ENCODE measurements at places on chromosomes 7 and 10. TPM values are rescaled to one million over a fixed set of nuclear protein-coding genes. Genes with fewer than 3 reads are reported as not detected.

GRCh38 chr7:138029941-138030340 lies 28.1 kb upstream of the CREB3L2 start:
- DNase-seq = no peak

GRCh38 chr10:60222047-60222446 lies 167.6 kb downstream of the ANK3 start:
- no peak for DNase-seq

GRCh38 chr10:52011118-52011517 lies 303.0 kb upstream of the DKK1 start:
- no peak for DNase-seq

GRCh38 chr10:88592381-88592780 lies 5.8 kb downstream of the LIPJ start:
- DNase-seq = no peak

TDRD1 gene
- polyA plus RNA-seq = not detected

PNLIPRP3 gene
- polyA plus RNA-seq = not detected

MARVELD1 gene
- not detected for polyA plus RNA-seq

All from immature natural killer cell (primary cell).